Activated naive CD8-positive, alpha-beta T cell treated with anti-CD3 and anti-CD28 coated beads, Interleukin-2, amount 10 ng/mL, durations not matched to agents 7 days and 5 days (primary cell): ENCODE measurements at places on chromosomes 1 and 21. TPM values are rescaled to one million over a fixed set of nuclear protein-coding genes. Genes with fewer than 3 reads are reported as not detected.
A peak's percentile ranks its signal among the peaks of the same experiment; 100 is the strongest.

YBX1 gene
- total RNA-seq: 529 TPM

PRAMEF1 gene
- not detected for total RNA-seq

GPR61 gene
- total RNA-seq: 0.39 TPM

GJA5 gene
- total RNA-seq: not detected

C1orf159 gene
- total RNA-seq: 23.0 TPM

HLX gene
- 0.43 TPM for total RNA-seq

DNA sequence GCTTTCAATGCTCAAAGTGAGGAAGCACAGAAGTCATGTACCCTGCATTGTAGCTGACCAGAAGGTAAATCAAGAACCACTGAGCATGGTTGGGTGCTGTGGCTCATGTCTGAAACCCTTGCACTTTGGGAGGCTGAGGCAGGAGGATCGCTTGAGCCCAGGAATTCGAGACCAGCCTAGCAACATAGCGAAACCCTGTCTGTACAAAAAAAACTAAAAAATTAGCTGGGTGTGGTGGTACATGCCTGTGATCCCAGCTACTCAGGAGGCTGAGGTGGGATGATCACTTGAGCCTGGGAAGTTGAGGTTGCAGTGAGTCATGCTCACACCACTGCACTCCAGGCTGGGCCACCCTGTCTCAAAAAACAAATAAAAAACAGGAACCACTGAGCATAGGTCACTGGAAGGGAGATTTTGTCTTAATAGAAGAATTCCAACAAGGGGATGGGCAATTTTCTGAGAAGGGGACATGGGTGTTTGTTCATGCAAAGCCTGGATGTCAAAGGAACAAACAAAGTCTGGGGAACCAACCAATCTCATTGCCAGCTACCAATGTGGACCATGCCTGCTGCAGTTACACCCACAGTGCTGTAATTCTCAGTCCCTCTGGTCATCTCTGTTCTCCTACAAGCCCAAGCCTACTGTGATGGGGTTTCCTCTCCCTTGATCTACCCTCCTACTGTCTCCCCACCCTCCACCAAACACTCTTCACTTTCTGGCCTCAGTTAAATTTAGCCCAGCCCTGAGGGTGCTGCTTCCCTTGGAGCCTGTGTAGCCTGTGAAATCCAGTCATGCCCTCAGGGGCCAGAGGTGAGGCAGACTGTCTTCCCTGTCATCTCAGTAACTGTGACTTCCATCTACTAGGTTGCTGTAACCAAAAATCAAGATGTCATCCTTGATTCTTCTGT, 47.9 kb downstream of the ELF3 start:
- peaks cover 10% of the 10 kb centered on the region for H3K27me3 ChIP-seq
- H3K27ac ChIP-seq: no peak overlapping the region
- H3K36me3 ChIP-seq: no peaks in the 10 kb centered on the region
- H3K4me1 ChIP-seq: no peaks in the 10 kb centered on the region
- H3K4me3 ChIP-seq: no peak overlapping the region

DNA sequence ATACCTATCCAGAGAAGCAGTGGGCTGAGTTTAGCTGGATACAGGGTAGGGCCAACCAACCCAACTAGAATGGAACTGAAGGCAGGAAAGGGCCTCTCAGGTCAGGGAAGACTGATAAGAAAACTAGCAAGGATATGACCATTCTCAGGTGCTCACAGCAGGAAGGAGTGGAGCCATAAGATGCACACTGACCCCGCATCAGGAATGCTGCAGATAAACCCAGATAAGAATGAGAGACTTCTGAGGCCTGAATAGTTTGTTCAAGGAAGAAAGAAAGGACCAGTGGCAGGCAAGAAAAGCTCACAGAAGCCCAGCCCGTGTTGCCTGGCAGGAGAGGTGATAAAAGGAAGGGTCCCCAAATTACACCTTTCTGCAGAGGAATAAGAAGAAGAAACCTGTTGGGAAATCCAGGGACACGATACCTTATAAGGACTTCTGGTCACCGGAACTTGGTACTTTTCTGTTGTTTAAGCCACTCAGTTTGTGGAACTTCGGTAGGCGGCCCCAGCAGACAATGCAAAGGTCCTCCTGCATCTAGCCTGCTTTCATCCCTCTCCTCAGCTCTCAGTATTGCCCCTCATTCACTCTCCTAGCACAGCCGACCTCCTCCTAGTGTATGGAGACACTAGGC, 58.9 kb downstream of the ATP1A1 start:
- no peaks in the 10 kb centered on the region for H3K36me3 ChIP-seq
- DNase-seq: no peak
- no peak overlapping the region for H3K27ac ChIP-seq
- H3K27me3 ChIP-seq: peaks cover 16% of the 10 kb centered on the region
- no peaks in the 10 kb centered on the region for H3K4me1 ChIP-seq

DNA sequence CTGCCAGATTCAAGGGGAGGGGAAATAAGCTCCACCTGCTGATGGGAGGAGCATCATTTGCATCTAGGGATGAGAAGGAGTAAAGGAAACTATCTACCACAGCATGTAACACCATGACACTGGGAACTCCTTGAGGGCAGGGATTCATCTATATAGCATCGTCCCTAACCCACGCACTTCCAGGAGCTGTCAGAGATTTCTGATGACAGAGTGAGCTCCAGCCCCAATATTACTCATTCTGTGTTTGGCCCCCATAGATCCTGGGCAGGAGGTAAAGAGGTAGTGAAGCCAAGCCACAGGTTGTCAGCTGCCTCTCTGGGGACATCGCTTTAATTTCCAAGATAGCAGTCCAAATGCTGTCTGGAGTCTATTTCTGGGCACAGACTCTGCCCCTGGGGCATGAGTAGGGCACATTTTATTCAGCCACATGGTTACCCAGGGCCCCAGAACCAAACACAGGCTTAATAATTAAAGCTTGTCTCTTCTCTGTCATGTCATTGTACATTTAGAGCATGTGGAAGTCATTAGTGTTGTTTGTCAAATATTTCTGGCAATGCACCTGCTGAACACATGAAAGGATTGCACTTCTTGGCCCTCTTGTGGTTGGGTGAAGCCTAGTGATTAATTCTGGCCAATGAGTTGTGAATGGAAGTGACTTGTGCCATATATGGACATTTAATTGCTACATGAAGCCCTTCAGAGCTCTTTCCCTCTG, 105.9 kb upstream of the POU3F1 start:
- H3K4me1 ChIP-seq: no peaks in the 10 kb centered on the region
- no peak overlapping the region for H3K27ac ChIP-seq
- DNase-seq: no peak
- no peaks in the 10 kb centered on the region for H3K36me3 ChIP-seq
- H3K4me3 ChIP-seq: no peak overlapping the region

- H3K4me1 ChIP-seq: no peaks in the 10 kb centered on the region
- no peak overlapping the region for H3K27ac ChIP-seq
- no peaks in the 10 kb centered on the region for H3K36me3 ChIP-seq
Observed at GRCh38 chr1:85406081-85406480, 58.9 kb downstream of the DDAH1 start.

DNA sequence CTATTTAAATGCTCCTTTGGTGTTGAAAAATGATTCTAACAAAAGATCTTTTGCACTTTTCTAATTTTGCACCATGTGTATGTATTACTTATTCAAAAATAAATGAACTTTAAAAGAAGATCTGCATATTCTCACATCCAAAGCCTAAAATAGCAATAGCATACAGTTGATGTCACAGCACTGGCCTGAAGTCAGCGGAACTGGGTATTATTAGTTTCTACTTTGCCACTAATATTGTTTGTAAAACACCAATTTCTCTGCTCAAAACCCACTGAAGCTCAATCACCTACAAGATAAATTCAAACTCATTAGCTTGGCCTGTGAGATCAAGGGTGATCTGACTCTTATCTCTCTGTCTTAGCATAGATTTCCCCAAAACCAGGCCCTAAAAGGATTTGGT, 34.5 kb upstream of the BCAR3 start:
- DNase-seq: no peak
- H3K27ac ChIP-seq: no peak overlapping the region
- H3K4me1 ChIP-seq: peaks cover 20% of the 10 kb centered on the region

GRCh38 chr21:40938611-40939010, 91.7 kb upstream of the DSCAM start:
- H3K27ac ChIP-seq: no peak overlapping the region
- no peaks in the 10 kb centered on the region for H3K36me3 ChIP-seq
- no peak for DNase-seq
- H3K27me3 ChIP-seq: no peaks in the 10 kb centered on the region

DNA sequence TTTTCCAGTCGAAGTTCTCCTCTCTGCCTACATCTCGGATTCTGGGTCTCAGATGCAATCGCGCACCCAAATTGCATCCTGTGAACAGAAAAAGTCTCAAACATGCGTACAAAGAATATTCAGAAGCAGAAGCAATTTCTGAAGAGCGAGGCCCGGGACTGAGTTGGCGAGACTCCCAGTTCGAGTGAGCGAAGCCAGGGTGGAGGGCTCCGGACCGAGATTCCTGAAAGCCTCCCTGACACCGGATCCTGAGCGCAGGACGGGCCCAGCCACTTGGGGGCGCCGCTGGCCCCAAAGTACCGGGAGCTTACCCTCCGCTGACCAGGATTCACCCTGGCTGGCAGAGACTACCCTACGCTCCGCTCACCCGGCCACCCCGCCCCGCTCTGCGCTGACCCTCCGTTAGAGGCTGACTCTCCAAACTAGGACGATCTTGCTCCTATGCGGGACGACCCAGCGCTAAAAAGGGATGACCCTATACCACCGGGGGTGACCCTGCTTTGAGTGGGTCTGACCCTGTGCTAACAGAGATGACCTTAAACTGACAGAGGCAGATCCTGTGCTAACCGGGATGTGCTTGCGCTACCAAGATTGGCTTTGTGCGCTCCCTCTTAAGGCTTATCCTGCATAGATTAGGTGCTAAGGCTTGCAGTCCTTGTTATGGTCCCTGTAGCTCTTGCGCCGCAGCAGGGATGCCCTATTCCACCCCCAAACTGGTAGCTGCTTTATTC, 12.1 kb downstream of the FOXD2 start:
- no peak for DNase-seq
- H3K4me3 ChIP-seq: no peak overlapping the region
- no peaks in the 10 kb centered on the region for H3K36me3 ChIP-seq
- peaks cover 64% of the 10 kb centered on the region for H3K27me3 ChIP-seq
- H3K4me1 ChIP-seq: peaks cover 4% of the 10 kb centered on the region

DNA sequence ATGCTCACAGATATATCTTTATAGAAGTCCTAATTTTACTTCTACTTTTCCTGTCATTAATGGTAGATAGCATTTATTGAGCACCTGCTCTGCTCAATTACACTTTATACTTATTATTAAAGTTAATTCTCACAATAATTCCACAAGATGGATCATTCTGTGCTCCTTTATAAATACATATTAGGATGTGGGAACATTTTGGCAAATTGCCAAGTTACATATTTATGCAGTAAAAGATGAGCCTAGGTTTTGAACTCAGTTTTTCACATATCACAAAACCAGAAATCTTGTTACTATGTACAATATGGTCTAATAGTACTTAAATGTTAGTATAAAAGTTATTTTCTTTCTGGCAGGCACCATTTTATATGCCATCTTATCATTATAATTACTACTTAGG, 895.0 kb upstream of the B3GALT2 start:
- no peaks in the 10 kb centered on the region for H3K4me1 ChIP-seq
- no peak overlapping the region for H3K27ac ChIP-seq
- DNase-seq: no peak
- no peaks in the 10 kb centered on the region for H3K36me3 ChIP-seq

GRCh38 chr1:221497046-221497445, 244.8 kb downstream of the DUSP10 start:
- no peak overlapping the region for H3K27ac ChIP-seq
- DNase-seq: no peak
- H3K36me3 ChIP-seq: no peaks in the 10 kb centered on the region
- H3K27me3 ChIP-seq: peaks cover 5% of the 10 kb centered on the region
- H3K4me3 ChIP-seq: no peak overlapping the region

GRCh38 chr1:17066361-17067068, 12.7 kb upstream of the SDHB start:
- no peaks in the 10 kb centered on the region for H3K36me3 ChIP-seq
- no peak for DNase-seq
- H3K4me3 ChIP-seq: no peak overlapping the region

DNA sequence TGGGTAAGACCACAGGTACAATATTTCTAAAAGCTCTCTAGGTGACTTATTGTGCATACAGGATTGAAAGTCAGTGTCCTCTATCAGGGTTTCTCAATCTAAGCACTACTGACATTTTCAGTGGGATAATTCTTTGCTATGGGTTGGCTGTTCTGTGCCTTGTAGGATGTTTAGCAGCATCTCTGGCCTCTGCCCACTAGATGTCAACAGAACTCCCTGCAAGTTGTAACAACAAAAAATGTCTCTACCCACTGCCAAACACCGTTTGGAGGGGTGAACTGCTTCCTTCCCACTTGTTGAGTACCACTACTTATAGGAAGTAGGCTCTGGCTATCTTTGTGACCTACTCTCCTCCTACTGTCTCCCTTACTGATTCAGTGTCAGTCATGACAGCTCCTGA, 90.1 kb upstream of the ZRANB2 start:
- H3K4me1 ChIP-seq: no peaks in the 10 kb centered on the region
- no peak overlapping the region for H3K27ac ChIP-seq
- H3K4me3 ChIP-seq: no peak overlapping the region
- DNase-seq: no peak
- H3K27me3 ChIP-seq: no peaks in the 10 kb centered on the region

DNA sequence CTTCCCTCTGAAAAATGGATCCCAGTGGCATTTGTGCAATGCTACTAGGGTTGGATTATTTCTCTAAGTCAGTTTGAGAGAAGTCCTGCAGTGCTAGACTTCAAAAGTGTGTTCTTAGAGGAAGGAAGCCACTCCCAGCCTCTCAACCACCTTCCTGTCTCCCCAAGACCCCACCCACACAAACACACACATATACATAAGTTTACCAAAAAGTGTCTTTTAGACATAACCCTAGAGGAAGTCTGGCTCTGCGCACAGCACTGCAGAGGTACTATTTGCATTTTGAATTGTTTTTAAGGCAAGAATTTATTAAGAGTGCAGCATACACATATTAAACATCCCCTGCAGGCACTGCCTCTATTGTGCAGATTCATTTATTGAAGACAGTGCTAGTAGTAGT, 127.3 kb downstream of the HHIPL2 start:
- H3K27me3 ChIP-seq: no peaks in the 10 kb centered on the region
- peak overlapping the region; percentile 46 for H3K4me3 ChIP-seq
- DNase-seq: no peak
- peaks cover 12% of the 10 kb centered on the region for H3K36me3 ChIP-seq
- peak overlapping the region; percentile 69 for H3K27ac ChIP-seq
